ENCODE measurements at places on chromosomes 3 and 15. TPM values are rescaled to one million over a fixed set of nuclear protein-coding genes. Genes with fewer than 3 reads are reported as not detected.

The SI gene
- not detected for total RNA-seq

The NCKIPSD gene
- 19.2 TPM for total RNA-seq

The BSN gene
- total RNA-seq = under 0.01 TPM

The FAM174B gene
- 0.61 TPM for total RNA-seq

The POTEB2 gene
- not detected for total RNA-seq

The IQCF5 gene
- total RNA-seq = not detected

The LMAN1L gene
- total RNA-seq = not detected

The SLC35G2 gene
- 7.3 TPM for total RNA-seq

The P2RY14 gene
- total RNA-seq = not detected

All from hair follicular keratinocyte (primary cell).